Activated CD8-positive, alpha-beta memory T cell treated with anti-CD3 and anti-CD28 coated beads for 4 hours (primary cell): ENCODE measurements at places on chromosomes 13 and 19.

DNA sequence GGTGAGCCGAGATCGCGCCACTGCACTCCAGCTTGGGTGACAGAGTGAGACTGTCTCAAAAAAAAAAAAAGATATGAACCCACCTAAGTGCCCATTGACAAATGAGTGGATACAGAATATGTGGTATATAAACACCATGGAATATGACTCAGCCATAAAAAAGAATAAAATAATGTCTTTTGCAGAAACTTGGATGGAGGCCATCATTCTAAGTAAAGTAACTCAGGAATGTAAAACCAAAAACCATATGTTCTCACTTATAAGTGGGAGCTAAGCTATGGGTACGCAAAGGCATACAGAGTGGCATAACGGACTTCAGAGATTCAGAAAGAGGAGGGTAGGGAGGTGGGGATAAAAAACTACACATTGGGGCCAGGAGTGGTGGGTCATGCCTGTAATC, 29.5 kb downstream of the PLA2G4C start:
- no peak for DNase-seq

GRCh38 chr19:19627621-19628500, at the start of gene LPAR2:
LPAR2 (minus strand) TSS chr19:19628220; CDS start chr19:19627275, 945 bp downstream.
- DNase-seq = peak; percentile 60

GRCh38 chr13:23279321-23279720, 98.5 kb downstream of the SGCG start:
- DNase-seq = no peak

- no peak for DNase-seq
Observed at GRCh38 chr19:18859676-18860301, 28.0 kb downstream of the UPF1 start.

DNA sequence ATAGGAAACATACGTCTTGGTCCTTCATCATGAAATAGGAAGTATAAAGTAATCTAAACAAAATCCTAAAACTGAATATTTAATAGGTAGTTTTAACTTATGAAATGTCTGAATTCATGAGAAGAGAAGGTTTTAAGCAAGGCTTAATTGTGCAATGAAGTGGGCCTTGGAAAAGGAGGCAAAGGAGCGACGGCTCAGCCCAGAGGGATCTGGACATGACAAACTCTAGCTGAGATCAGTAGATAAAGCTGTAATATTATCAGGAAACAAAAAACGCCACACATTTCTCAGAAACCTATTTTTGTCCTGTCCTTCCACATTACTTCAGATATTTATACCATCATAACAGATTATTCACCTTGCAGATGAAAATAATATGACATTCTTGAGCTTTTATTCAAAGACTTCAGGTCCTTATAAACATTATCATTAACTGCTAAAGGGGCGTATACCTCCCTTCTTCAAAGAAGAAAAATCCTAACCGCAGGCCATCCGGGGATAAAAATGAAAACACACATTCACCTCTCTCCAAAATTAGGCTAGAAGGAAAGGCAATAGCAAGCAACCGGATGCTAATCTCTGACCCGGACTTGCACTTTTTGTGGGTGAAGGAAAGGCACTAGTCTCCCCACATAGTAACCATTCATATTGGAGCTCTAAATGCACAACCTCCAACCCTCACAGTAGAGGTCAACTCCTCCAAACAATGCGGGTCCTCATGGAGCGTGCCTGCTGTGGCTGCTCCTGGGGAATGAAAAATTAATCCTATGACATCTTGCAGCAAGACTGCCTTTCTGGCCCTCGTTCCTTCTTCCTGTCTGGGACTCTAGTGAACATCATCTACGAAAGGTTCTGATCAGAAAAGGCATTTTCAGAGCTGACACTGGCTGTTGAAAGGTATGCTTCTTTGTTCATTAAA, 108.8 kb downstream of the TBC1D4 start:
- DNase-seq = no peak

DNA sequence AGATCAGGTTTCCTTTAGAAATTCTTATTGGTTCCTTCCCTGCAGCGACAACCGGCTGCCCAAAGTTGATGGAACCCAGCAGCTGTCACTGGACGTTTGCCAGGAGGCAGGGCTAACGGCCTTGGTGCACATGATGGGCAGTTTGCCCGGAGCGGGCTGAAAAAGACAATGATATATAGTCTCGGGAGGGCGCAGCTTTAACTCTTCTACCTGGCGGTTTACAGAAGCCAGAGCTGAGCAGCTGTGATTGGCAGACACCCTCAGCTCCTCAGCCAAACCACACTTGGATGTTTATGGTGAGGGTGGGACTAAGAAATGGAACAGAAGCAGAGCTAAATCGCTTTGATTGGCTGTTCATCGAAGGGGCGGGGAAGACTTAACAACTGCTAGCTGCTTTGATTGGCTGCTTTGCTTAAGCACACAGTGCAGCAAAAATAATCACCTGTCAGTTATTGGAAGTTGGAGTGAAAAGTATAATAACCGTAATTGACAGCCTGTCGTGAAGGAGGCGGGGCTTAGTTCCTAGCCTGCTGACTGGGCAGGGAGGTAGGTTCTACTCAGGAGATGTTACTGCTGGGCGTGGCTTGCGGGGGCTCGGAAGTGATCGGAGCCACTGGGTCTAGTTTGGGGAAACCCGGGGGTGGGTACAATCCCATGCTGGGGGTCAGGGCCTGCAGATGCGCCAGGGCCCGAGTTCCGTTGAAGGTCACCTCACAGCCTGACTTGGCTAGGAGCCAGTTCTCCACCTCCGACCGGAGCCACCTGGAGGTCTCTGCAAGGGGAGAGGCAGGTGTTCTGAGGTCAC, 7.5 kb downstream of the EMP3 start:
- DNase-seq = peak; percentile 93

DNA sequence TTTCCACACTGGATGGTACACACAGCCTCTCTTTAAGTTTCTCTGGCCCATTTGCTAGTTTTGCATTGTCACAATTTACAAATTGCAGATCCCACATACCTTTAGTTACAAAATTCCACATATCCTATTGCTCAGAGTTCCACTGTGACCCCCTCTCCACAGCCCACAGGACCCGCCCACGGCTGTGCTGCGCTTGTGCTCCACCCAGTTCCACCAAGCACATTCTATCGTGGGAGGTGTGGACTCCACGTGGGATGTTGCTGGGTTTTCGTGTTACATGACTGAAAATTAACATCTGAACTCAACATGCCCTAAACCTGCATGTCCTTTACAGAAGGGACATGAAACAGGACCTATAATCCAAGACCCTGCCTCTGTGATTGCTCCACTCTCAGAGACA, 423.0 kb downstream of the IRS2 start:
- DNase-seq = no peak

DNA sequence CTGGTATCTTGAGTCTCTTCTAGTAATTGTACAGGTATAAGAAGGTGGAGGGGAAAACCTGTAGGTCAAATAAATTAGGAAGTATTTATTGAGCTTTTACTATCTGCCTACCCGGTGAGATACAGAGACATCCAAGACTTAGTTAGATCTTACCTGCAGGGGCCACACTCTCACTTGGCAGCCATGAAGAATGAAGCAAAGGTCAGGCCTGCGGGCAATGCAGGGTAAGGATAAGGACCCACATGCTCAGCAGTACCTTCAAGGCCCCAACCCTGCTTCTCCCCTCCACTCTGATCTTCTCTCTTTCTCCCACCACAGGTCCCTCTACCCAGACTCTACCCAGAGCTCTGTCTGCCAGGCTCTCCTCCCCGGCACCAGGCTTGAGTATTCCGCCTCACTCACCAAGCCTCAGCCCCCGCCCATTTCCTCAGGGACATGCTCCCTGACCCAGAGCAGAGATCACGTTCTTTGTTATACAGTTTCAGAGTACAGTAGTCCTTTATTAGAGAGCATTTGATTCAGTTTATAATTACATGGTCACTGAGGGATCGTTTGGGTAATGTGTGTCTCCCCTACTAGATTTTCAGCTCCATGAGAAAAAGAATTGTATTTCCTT, 18.9 kb upstream of the CLDN10 start:
- no peak for DNase-seq

- no peak for DNase-seq
Observed at GRCh38 chr13:28794396-28794795, 25.7 kb upstream of the MTUS2 start.

- DNase-seq = no peak
Observed at GRCh38 chr19:974564-975257, 9.4 kb upstream of the WDR18 start.

DNA sequence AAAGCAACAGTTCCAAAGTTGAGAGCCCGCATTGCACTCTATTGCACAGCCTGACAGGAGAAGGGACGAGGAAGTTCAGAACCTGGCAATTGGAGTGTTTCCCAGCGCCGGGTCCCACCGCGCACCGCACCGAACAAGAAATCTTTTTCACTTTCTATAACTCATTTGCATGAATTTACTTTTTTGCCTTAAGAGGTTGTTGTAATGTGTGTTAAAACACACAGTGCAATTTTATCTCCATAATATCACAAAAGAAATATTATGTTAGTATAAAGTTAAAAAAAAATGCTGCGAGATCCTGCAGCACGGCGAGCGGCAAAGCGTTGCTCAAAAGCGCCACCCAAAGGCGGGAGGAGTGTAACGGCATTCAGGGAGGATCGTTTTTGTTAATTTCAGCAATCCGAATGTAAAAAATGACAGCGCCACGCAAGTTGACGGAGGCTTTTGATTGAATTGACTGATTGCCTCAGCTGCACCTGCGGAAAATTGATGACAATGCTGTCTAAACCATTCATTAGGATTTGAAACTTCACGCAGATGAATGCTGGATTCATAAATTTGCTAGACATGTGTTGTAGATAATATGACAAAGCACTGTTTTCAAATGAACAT, 303.6 kb upstream of the ZNF507 start:
- no peak for DNase-seq

- no peak for DNase-seq
Observed at GRCh38 chr13:113620036-113620796, 35.7 kb downstream of the TFDP1 start.

GRCh38 chr19:3977242-3978143, 6.6 kb upstream of the DAPK3 start:
- no peak for DNase-seq

- peak; percentile 84 for DNase-seq
Observed at GRCh38 chr19:2171349-2172145, 7.8 kb downstream of the DOT1L start.

- no peak for DNase-seq
Observed at GRCh38 chr13:98068521-98068920, 74.4 kb upstream of the FARP1 start.

DNA sequence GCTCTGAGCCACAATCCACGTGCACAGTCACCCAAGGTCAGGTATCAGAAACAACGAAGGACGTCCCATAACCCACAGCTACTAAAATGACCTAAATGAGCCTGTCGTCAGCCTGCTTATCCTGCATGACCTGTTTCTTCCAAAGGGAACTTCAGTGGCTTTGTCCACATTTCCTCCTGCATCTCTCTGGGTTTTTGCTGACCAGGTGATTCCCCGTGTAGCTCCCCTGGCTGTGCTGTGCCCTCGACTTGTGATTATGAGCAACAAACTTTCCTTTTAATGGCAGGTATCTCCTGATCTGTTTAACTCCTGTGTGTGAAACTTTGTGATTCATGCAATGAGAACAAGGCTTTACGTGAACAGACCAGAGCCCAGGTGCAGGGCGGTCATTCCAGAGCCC, 81.0 kb downstream of the PEG3 start:
- DNase-seq = no peak

- no peak for DNase-seq
Observed at GRCh38 chr19:56271151-56271550, 1.4 kb upstream of the EDDM13 start.

GRCh38 chr13:73989244-73989843, 144.9 kb downstream of the KLF12 start:
- DNase-seq = no peak

GRCh38 chr13:96426167-96426566, 336.3 kb downstream of the HS6ST3 start:
- no peak for DNase-seq
